ENCODE measurements at places on chromosomes 2 and 18.

- DNase-seq, result no peak
These were observed 63.0 kb upstream of the DSC1 start for GRCh38 chr18:31225668-31226067.

- no peak for DNase-seq
These were observed 4.3 kb downstream of the HSPE1 start for GRCh38 chr2:197504512-197504911.

DNA sequence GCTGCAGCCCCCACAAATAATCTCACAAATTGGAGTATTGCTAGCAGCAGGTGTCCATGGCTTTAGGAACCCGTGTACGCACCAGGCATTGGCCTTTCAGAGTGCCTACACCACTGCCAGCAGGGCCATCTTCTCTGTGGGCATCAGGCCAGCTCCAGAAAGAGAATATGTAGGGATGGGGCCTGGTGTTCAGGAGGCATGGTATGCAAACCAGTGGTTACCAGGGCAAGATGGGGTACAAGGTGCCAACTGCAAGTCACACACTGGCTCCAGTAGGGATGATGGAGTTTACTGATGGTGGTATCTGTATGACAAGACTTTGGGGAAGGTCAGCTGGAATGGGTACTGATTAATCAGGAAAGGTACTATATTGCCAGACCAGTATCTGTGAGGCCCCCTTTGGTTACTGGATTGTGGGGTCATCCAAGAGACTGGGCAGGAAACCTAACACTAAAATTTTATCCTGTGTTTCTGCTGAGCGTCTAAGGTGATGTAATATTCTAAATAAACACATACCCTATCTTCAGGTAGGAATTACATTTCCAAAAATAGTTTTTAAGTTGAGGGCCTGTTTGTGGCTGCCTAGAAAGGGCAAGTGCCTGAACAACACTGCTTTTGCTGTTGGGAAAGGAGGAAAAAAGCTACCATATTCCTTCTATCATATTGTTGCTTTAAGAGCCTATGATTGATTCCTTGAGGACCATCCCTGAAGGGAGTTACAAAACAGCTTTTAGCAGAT lies 9.0 kb downstream of the CNOT9 start:
- no peak for DNase-seq

DNA sequence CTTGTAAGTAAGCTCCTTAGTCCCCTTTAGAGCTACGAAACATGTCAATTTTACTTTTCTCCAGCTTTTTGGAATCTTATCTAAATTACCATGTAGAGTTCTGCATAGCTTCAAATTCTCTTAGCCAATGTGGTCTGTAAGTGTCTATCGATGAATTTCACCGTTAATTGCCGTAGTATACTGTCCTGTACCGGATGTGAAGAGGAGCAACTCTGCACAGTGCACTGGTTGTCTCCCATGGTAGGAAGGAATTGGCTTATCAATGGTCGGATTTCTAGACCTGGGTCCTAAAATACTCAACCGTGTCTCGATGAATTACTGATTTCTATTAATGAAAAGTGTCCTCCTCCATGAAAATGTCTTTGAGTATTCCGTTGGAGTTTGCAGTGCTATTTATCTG lies 1.9 kb downstream of the NOP58 start:
- no peak for DNase-seq

DNA sequence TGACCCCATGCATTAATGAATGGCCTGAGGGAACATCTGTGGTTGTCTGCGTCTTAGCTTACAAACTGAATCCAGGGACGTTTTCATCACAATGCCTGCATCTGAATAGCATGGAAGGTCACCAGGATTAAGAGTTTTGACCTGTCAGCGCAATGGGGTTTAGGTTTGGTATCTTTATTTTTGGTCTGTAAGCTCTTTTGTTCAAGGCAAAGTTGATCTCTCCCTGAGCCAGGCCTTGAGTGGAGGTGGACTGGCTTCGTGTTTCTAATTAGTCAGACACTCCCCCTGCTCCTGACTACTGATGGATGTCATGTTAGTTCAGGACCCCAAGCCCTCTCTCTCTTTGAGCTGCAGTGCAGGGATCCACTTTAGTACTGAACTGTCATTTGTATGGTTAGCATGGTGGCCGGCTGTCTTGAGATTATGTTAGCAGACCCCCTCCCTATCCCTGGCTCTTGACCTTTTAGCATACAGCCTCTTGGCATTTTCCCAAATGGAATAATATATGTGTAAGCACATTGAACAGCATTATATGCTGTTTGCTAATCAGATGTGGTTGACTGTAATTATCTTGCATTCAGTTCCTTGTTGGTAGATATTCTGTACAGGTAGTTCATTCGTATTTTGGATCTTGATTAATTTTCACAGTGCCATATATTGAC lies 59.2 kb downstream of the LYPD6 start:
- no peak for DNase-seq

DNA sequence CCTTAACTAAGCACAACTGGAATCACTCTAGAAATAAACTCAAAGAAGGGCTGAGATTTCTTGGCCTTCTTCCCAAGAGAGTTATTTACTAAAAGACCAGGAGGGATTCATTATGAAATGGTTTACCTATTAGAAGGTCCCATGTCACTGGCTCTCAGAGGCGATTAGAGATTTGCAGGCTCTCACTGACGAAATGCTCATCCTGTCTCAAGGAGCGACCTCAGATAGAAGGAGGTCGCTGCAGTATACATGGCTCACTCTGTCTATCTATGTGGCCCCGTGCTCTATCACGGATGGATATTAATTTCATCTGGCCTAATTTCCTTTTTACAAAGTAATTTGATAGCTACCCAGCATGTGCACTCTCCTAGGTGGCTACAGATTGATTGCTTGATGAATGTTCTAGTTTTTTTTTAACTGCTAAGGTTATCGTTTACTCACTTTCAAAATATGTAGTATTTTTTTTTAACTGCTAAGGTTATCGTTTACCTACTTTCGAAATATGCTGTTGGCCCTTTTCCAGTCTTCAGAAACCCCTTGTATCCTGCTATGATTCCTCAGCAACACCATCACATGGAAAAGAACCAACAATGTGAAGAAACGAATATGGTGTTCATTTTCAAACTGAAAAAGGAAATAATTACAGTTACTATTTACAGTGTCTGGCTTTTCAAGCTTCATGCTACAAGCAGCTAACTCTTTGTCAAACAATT lies 9.1 kb downstream of the SMIM21 start:
- no peak for DNase-seq

DNA sequence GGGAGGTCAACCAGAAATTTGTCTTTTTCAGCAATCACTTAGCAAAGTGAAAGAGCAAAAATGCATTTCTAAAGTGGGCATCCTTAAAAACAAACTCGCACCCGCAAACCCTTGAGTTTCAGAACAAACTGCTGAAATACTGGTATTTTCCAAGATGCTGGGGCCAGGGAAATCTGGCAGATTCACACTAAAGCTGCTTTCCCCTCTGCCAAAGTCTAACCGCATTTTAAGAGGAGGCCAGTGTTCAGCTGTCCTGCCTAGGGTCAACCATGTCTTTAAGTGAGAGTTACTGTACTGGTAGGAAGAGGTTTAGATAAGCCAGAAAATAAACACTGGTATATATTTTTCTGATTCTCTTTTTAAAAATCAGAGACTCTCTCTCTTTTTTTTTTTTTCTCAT lies 55.9 kb downstream of the ACVR1 start:
- DNase-seq, result no peak

- DNase-seq, result no peak
These were observed 6.0 kb downstream of the SPATA3 start for GRCh38 chr2:231001921-231002320.

DNA sequence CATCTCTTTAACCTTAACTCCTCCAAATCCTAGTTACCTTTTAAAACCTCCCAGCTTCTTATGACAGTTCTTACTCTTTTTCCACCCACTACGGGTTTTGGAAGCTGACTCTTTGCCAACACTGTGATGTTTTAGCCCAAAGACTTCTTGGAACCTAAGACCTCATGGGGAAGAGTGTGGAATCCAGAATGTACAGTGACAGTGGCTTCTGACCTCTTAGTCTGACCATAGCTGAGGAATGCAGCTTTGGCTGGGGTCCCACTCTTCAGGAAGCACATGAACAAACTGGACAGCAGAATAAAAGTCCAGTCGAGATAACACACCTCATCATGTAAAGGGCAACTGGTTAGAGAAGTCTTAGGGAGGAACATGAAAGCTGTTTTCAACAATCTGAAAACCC lies 161.1 kb upstream of the PKDCC start:
- no peak for DNase-seq

DNA sequence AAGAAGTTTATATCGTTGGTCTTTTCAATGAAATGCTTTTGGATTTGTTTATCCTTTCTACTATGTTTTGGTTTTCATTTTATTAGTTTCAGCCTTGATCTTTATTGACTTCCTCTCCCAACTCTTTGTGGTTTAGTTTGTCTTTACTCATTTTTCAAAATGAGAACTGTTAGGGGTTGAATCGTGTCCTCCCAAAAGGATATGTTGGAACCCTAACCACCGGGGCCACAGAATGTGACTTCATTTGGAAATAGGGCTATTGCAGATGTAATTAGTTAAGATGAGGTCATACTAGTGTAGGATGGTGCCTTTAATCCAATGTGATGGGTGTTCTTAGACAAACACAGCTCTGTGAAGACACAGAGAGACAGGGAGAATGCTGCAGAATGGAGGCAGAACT lies 60.4 kb upstream of the IL1R2 start:
- no peak for DNase-seq

- DNase-seq, result no peak
These were observed 32.4 kb upstream of the RBBP8 start for GRCh38 chr18:22900558-22901238.

DNA sequence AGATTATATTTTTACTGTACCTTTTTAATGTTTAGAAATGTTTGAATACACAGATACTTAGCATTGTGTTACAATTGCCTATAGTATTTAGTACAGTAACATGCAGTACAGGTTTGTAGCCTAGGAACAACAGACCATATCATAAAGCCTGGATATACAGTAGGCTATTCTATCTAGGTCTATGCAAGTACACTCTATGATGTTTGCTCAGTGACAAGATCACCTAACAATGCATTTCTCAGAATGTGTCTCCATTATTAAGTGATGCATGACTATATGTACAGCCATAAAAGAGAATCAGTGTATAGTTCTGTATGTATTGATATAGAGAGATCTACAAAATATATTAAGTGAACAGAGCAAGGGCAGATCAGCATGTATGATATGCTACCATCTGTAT lies 616.4 kb downstream of the XIRP2 start:
- no peak for DNase-seq
